Chondrocyte (in vitro differentiated cells): ENCODE measurements at places on chromosomes 11 and 22. TPM values are rescaled to one million over a fixed set of nuclear protein-coding genes. Genes with fewer than 3 reads are reported as not detected.

Gene KIAA1671
- total RNA-seq: 27.5 to 36.6 TPM (median 28.5 TPM) in 3 replicates

GRCh38 chr11:3865388-3866193 is 10.1 kb downstream of the STIM1 start:
- no peak for DNase-seq
- no peaks in the 10 kb centered on the region for H3K36me3 ChIP-seq
- peak overlapping the region; percentile 17 for H3K4me3 ChIP-seq
- H3K27ac ChIP-seq: peak overlapping the region; percentile 81

DNA sequence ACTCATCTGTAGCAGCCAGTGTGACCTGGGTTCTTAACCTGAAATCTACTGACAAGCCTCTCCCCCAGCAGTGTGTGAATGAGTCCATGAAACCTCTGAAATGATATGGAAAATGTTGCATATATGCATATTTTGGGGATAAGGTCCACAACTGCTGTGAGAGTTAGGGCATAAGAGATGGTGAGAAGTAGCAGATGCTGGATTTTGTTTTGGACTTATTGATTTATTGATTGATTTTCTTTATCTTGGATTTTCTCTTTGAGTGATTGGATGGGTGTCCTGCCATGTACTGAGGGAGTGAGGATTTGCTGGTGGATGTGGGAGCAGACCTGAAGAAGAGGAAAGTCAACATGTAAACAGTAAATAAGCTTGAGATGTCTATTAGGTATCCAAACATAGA is 211.4 kb upstream of the SORL1-AS1 start:
- peaks cover 4% of the 10 kb centered on the region for H3K27me3 ChIP-seq
- no peaks in the 10 kb centered on the region for H3K36me3 ChIP-seq
- H3K4me3 ChIP-seq: no peak overlapping the region
- no peak for DNase-seq
- no peak overlapping the region for H3K27ac ChIP-seq

Gene SPA17
- 1.7 to 3.6 TPM (median 3.2 TPM) in 3 replicates for total RNA-seq

GRCh38 chr11:70420008-70420464 is 21.7 kb downstream of the CTTN start:
- H3K27me3 ChIP-seq: no peaks in the 10 kb centered on the region
- peaks cover 26% of the 10 kb centered on the region for H3K4me1 ChIP-seq
- no peak overlapping the region for H3K4me3 ChIP-seq
- no peak for DNase-seq
- peak overlapping the region; percentile 54 for H3K27ac ChIP-seq

Gene OR4D5
- total RNA-seq: not detected in 3 replicates
